ENCODE measurements at places on chromosomes 7 and 10.

- DNase-seq: no peak
Measured at GRCh38 chr7:155908385-155908784, 96.1 kb upstream of the SHH start.

GRCh38 chr10:124101351-124101750, 8.0 kb upstream of the CHST15 start:
- no peak for DNase-seq

DNA sequence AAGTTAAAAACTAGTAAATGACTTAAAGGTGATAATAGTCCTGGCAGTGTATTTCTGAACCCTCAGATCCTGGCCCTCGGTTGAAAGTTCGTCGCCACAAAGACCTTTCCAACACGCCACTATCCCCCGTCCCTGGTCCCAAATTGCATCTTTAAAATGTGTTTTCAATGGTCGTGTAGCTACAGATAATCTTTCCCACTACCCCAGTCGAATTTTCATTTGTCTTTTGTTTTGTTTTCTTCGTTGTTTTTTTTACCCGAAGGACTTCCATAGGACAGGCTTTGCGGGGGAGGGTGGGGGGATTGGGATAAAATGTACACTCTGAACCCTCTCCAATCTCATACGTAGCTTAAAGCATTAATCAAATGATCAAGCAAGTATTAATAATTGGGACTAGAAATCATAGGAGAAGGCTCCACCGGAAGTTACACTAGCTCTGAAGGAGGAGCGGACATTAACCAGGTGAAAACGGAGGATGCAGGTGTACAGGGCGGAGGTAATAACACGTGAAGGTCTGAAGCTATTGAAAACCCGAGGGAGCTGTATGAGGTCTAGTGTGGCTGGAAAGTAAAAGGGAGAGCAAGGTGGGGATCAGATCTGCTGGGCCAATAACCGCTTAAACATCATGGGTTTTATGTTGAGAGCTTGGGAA, 32.8 kb upstream of the PHF14 start:
- DNase-seq: no peak

- DNase-seq: no peak
Measured at GRCh38 chr10:90723416-90724068, 134.3 kb downstream of the HTR7 start.

Measured in CD4-positive, alpha-beta T cell treated with Interleukin-15 for 1 hour (primary cell).